CD4-positive, alpha-beta T cell (primary cell): ENCODE measurements at places on chromosomes 1 and 21.

DNA sequence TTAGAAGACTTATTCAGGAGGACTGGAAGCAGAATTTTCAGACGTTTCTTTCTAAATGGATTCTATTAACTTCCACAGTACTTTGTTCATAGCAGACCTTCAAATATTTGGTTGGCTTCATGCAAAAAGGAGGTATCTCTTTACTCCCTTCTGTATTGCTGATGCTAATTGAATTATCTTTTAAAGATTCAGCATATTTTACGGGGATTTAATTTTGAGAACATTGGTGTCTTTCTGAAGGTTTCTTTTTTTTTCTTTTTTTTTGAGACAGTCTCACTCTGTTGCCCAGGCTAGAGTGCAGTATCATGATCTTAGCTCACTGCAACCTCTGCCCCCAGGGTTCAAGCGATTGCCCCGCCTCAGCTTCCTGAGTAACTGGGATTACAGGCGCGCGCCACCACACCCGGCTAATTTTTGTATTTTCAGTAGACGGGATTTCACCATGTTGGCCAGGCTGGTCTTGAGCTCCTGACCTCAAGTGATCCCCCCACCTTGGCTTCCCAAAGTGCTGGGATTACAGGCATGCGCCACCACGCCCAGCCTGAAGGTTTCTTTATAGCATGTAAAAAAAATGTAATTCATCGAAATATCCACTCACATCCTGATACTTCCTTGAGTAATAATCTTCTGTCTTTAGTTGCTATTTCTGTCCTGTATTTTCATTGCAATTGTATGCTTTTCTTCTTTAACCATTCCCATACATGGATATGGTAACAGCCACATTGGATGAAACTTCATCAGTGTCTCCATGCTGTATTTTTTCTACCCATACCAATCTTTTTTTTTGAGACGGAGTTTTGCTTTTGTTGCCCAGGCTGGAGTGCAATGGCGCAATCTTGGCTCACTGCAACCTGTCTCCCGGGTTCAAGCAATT is 14.5 kb downstream of the CNST start:
- no peak for DNase-seq

DNA sequence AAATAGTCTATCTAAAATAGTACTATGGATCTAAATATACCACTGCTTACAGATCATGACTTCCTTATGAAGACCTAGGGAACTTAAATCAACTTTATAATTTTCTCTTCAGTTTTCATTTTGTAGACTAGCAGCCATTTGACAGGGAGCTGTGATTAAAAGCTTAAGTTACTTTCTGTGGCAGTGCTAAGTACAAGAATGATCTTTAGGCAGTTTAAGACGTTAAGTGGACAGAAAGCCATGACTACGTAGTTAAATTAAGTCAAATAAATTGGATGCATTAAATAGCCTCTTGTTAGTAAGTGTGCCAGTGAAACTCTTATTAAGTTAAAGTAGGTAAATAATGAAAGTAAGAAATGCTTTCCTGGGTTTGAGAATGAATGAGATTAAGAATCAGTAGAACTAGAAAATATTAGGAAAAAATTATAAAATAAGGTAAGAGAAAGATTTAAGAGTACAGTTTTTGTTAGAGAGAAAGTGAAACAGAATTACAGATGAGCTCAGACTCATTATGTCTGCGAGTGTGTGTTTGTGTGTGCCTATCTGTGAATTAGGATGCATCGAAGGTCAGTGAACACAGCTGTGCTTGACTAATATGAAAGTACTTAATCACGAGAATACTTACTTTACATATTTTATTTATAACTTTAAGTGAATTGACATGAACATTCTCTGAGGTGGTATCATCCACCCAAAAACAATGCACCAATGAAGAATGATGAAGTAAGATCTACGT is 336.9 kb downstream of the KCNT2 start:
- DNase-seq, result no peak

GRCh38 chr1:64906447-64906846 is 59.9 kb downstream of the JAK1 start:
- DNase-seq, result no peak

DNA sequence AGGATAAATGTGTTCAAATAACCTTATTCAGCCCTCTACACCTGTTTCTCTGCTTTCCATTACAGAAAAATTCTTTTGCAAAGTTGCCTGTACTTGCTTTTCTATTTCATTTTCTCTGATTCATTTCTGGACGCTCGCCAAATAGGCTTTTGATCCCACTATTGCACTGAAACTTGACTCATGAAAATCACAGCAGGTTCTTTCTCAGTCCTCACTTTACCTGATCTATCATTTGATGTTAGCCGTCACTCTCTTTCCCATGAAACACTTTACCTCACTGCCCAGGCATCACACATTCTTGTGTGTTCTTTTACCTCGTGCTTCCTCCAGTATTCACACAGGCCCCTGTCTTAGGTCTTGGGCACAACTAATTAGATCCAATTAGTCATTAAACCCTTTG is 26.2 kb downstream of the HSPA13 start:
- no peak for DNase-seq

GRCh38 chr1:55037733-55038551 is 1.4 kb upstream of the PCSK9 start:
- DNase-seq, result no peak

DNA sequence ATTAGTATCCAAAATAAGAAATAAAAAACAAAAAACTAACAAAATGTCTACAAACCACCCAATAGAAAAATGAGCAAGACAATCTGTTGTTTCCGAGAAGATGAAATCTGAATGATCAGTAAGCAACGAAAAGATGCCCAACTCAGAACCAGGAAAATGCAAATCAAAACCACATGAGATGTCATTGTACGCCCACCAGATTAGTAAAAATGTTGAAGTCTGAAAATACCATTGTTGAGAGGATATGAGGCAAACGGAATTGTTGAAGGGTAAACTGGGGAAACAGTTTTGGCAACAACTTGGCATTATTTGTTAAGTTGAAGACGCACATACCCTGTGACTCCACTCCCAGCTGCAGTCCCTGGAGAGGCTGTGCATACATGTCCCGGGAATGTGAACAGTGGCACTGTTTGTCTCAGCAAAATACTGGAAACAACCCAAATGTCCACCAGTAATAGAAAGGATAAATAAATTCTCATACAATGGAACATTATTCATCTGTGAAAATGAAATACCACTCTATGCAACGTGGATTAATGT is 10.6 kb downstream of the ZBTB17 start:
- DNase-seq, result no peak

- no peak for DNase-seq
Measured at GRCh38 chr1:171674431-171675405, 22.2 kb upstream of the MYOC start.

DNA sequence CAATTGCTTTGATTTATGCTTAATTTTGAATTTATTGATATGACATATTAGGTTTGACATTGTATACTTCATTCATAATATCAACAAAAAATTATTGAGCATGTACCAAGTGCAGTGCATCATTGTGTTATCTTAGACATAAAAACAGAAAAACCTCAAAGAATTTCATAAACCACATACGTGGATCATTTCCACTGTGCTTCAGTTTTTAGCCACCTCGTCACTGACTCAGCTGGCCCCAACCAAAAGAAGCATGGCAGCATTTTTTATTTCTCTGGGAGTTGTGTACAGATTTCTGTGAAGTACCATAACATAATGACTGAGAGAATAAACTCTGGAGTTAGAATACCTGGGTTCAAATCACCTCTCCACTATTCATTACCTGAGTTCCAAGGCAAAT is 95.6 kb upstream of the C1orf87 start:
- no peak for DNase-seq

- no peak for DNase-seq
Measured at GRCh38 chr1:177858332-177858821, 111.5 kb downstream of the SEC16B start.

- no peak for DNase-seq
Measured at GRCh38 chr21:29157080-29157479, 26.6 kb downstream of the MAP3K7CL start.

DNA sequence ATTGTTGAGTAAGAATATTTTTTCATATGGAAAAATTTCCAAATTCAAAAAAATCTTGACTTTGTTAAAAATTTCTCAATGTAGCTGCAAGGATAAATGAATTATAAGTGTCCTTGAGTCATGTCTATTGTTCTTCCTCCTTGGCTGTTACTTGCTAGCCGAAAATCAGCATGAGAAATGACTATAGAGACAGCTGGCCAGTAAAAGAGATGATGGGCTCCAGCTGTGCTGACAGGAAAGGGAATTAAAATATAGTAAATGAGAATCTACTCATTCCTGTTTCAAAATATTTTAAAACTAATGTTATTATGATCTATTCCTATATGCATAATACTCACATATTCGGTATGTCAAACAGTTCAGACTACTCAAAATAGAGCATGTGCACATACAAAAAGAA is 1292.6 kb downstream of the BRINP3 start:
- DNase-seq, result no peak

DNA sequence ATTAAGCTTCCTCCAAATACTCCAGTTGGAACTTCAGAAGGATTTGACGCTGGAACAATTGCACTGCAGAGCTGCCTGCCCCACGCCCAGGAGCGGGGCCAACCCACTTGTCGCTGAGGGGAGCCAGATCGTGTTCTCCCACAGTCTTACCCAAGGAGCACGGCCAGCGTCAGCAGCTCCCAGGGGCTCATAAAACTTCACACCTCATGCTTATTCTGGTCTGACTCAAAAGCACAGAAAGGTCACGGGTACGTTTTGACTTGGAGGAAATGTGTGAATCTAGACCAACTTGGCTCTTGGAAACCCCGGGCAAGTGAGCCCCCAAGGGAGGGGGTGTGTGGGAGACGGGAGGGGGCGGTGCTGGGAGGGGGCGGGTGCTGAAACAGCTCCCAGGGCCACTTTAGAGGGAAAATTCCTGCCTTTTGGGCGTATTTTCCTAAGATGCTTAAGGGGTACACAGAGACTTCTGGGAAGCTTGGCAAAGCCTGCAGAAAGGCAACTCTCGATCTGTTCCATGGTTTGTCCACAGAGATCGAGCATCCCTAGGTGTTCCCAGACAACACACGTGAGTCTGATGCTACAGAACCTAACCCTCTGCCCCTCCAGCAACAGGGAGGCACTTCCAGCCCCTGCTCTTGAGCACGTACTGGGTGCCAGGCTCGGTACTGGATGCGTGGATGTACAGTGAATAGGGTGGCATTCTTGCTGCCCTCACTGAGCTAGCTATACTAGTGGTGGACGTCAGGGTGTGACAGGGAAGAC is 98.9 kb downstream of the DHRS3 start:
- DNase-seq, result no peak

DNA sequence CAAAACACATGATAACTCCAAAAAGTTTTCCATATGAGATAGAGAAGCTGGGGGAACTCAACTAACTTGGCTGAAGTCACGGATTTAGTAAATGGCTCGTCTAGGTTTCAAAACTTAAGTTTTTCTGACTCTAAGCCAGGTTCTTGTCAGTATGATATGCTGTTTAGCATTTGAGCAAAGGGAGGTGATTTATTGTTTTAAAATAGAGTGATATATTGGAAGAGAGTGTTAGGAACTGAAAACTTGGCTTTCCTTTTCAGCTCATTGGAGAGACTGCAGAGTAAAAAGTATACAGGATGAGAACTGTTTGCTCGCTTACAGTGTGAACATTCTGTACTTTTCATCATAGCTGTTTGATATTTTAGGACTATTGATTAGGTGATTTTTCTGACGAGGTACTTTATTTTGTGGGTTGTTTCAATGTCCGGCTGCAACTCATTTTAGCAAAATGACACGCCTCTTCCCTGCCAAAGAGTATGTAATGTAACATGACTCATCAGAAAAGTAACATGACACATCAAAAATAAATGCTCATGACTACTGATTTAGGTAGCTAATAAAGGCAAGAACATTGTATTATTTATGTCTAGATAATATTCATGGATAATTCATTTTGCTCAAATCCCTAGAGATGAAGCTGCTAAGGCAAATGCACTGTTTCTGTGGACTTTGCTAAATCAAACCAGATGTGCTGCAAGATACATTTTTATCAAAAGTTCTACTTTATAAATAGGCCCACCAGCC is 355.1 kb downstream of the GPATCH2 start:
- DNase-seq, result no peak

DNA sequence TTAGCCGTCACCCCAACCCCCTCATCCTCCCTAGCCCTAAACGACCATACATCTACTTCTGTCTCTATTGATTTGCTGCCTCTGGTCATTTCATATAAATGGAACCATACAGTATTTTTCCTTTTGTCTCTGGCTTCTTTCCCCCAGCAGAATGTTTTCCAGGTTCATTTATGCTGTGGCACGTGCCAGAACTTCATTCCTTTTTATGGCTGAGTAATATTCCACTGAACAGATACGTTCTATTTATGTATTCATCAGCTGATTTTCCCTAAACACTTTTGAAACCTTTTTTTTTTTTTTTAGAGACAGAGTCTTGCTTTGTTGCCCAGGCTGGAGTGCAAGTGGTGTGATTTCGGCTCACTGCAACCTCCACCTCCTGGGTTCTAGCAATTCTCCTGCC is 181.1 kb downstream of the CAMTA1 start:
- no peak for DNase-seq

- DNase-seq, result no peak
Measured at GRCh38 chr1:17878837-17879236, 123.7 kb downstream of the ACTL8 start.

- no peak for DNase-seq
Measured at GRCh38 chr1:16393570-16394521, 26.8 kb downstream of the SZRD1 start.

DNA sequence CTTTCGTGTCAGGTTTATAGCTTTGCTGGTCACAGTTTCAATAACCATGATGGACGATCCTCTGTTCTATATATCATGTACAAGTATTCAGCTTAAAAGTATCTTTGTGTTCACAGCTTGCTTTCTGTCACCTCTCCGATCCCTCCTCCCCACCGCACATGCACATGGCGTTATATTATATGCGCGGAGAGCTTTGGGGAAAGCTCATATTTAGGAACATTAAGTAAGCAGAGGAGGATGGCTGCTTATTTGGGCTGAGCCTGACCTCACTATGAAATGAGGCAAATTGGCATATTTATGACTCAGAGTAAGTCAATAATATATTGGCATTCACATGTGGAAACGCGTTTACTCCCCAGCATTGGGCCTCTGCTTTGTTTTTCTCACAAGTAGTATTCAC is 360.5 kb downstream of the HLX start:
- DNase-seq, result no peak

- DNase-seq, result no peak
Measured at GRCh38 chr21:23936224-23936623, 1671.1 kb downstream of the MRPL39 start.

GRCh38 chr21:20106368-20106767 is 891.8 kb upstream of the NCAM2 start:
- DNase-seq, result no peak

GRCh38 chr21:35226968-35227744 is 178.1 kb upstream of the RUNX1 start:
- DNase-seq, result peak; percentile 20

GRCh38 chr21:23593582-23593981 is 2013.7 kb downstream of the MRPL39 start:
- DNase-seq, result no peak

GRCh38 chr1:119483441-119484200 is 23.4 kb upstream of the HSD3B1 start:
- DNase-seq, result no peak

GRCh38 chr1:67739361-67739760 is 54.4 kb downstream of the GADD45A start:
- DNase-seq, result no peak
